ENCODE measurements at places on chromosomes 1 and 21. TPM values are rescaled to one million over a fixed set of nuclear protein-coding genes. Genes with fewer than 3 reads are reported as not detected.

Gene KCNE2
- not detected for total RNA-seq

Gene CDC20
- 0.93 TPM for total RNA-seq

Gene OR2T29
- not detected for total RNA-seq

Gene PTGER3
- 343 TPM for total RNA-seq

Gene SPRR2G
- total RNA-seq, result not detected

Gene CHI3L2
- total RNA-seq, result 28.5 TPM

Gene COP1
- total RNA-seq, result 45.1 TPM

Gene FAM110D
- total RNA-seq, result 6.7 TPM

Gene ACOT11
- 3.5 TPM for total RNA-seq

Gene TDRD10
- 6.4 TPM for total RNA-seq

DNA sequence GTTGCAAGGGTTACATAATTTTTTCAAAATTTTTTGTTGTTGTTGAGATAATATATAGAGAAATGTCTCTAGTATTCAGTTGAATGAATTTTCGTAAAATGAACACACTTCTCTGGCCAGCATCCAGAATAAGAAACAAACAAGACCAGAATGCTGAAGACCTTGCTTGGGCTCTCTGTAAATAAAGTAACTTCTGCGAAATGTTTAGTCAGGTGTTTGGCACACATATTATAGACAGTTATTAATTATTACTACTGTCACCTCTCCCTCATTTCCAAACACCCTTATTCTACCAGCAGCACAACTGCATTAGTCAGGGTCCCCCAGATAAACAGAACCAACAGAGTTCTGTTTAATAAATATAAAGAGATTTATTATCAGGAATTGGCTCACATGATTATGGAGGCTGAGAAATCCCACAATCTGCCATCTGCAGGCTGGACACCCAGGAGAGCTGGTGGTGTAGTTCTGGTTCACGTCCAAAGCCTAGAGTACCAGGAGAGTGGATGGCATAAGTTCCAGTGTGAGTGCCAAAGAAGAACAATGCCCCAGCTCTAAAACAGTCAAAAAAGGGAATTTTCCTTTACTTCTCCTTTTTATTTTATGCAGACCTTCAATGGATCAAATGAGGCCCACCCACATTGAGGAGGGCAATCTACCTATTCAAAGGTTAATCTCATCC is 44.1 kb upstream of the KCND3 start:
- DNase-seq, result no peak

DNA sequence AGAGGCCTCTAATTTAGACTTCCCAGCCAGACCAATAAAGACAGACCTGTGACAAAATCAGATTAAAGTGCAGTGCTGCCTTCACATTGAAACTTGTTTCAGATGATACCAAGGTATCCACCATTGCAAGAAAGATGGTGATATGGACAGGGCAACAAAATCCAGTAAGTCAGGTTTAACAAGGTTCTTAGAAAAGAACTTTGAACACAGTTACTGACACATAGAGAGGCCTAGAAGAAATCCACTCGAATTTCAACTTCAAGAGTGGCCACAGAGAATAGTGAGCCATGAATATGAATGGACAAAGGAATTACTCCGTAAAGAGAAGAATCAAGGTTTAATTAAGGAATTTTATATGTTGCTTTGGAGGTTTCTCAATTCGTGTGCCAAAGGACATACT is 230.4 kb downstream of the KCNT2 start:
- DNase-seq, result no peak

- peak; percentile 51 for DNase-seq
Observed at GRCh38 chr1:200738949-200739651, 407 bp downstream of the CAMSAP2 start.

GRCh38 chr21:26027696-26028095 is 142.9 kb downstream of the APP start:
- no peak for DNase-seq

DNA sequence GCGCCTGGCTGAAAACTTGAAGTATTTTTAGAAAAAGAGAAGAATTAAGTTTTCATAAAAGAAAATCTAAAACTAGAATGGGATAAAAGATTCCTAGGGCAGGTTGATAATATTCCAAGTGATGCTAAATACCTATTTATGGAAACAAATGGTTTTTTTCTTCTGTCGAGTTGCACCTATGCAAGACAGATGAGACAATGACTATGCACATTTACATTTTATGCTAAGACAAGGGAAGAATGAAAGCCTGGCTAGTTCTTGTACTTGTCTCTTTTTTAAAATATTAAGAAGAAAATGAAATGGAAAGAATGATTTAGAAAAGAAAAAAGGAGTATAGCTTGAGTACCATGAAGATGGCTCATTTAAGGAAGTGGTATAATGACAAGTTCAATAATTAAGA is 24.4 kb upstream of the USP24 start:
- DNase-seq, result no peak

DNA sequence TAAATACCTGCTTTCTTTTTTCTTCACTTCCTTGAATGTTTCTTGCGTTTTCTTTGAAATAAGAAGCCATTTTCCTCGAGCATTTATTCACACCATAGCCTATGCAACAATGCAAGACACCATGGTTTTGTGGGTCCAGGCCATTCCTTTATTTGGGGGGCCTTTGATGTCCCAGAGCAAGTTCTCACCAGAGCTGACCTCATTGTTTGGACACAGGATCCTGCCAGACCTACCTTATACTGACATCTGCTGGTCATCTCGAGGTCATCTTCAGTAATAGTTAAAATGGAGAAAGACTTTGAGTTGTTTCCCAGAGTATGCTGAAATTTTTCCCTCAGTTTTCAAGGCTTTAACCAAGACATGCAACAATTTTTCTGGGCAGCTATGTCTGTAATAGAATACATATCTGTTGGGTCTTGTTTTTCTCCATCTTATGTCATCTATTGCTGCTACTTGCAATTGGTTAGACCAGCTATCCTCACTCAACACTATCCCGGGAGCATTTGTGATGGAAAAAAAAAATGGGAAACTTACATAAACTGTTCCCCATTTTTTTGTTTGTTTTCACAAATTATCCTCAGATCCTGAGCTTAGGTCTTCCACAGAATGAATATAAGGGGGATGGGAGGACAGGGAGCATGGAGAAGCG is 34.0 kb upstream of the BACE2 start:
- DNase-seq, result no peak

DNA sequence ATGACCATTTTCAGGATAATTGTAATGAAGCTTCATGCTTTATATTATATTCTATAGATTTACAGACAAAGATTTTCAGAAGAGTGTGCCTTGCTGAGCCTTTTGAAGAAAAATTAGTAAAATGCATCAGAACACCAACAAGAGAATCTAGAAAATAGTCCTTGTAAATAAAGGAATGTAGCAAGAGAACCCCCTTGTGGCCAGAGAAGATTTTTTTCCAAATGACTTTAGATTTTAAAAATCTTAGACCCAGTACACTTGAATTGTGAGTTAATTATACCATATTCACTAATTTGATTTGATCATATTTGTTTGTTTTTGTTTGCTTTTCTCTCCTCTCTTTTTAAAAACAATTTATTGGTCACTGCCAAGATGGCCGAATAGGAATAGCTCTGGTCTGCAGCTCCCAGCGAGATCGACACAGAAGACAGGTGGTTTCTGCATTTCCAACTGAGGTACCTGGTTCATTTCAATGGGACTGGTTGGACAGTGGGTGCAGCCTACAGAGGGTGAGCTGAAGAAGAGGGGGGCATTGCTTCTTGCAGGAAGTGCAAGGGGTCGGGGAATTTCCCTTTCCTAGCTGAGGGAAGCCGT is 12.8 kb upstream of the IFI44L start:
- DNase-seq, result no peak

GRCh38 chr1:10814312-10814711 is 17.9 kb upstream of the CASZ1 start:
- DNase-seq, result no peak

DNA sequence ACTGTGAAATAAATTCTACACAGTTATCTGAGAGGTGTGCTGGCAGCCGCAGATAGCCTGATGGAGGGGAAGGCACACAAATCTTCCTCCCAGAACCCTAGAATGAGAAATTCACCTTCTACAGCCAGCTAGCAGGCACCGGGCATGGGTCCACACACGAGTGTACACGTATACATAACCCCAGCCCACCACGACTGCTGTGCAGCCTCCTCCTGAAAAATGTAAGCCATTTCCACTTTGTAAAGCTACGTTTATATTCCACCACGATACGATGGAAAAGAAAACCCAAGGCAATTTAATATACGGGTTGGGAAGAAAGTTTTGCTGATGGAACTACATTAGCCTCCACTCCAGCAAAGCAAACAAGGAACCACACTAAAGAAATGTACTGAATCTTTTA is 1.8 kb downstream of the BTG3 start:
- DNase-seq, result no peak

- no peak for DNase-seq
Observed at GRCh38 chr1:74772945-74773344, 40.0 kb downstream of the TYW3 start.

GRCh38 chr21:40331172-40331571 is 463.9 kb downstream of the PCP4 start:
- DNase-seq, result no peak

- DNase-seq, result no peak
Observed at GRCh38 chr1:166489670-166490436, 323.1 kb upstream of the FAM78B start.

All from omental fat pad (tissue), 4 donors.